ENCODE measurements at places on chromosomes 6 and 20.
A peak's percentile ranks its signal among the peaks of the same experiment; 100 is the strongest.

- DNase-seq, result peak; percentile 59
These were observed at the start of gene ZNF391 for GRCh38 chr6:27388293-27389197. ZNF391 (plus strand) TSS chr6:27388759; CDS start chr6:27400371, 11,612 bp downstream.

DNA sequence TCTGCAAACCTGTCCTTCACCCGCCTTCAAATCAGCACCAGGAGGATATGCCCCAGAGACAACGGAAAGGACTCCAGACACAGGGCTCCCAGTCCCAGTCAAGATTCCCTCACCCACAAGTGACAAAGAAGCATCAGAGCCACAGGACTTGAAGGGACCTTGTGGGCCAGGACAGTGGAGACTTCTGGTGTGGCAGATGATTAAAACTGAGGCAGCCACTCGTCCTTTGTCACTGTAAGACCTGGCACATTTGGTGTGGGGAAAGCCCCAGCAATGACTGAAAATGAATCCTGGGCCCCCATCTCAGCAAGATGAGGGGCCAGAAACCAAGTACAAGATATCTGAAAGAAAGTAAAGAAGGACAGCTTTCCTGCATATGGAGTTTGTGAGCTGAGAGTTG is 15.6 kb upstream of the GMPR start:
- DNase-seq, result no peak

DNA sequence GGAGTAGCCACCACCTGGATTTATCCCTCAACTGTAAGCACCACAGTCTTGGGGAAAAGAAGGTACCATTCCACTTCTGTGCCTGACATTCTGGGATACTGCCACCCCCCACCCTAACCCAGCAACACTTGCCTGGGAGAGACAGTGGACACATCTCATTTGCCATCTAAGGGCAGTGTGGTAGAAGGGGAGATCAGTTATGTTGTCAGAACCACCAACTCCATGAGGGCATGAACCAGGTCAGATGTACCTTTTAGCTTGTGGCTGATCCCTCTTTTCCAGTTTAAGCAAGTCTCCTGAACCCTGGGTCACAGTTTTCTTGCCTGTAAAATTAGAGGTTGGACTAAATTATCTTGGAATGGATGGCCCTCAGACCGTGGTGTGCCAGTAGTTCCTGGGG is 165.5 kb downstream of the SCP2D1 start:
- no peak for DNase-seq

- no peak for DNase-seq
These were observed 55.1 kb downstream of the KIAA0408 start for GRCh38 chr6:127404133-127404532.

- DNase-seq, result no peak
These were observed 152.4 kb upstream of the MAN1A1 start for GRCh38 chr6:119501798-119502483.

DNA sequence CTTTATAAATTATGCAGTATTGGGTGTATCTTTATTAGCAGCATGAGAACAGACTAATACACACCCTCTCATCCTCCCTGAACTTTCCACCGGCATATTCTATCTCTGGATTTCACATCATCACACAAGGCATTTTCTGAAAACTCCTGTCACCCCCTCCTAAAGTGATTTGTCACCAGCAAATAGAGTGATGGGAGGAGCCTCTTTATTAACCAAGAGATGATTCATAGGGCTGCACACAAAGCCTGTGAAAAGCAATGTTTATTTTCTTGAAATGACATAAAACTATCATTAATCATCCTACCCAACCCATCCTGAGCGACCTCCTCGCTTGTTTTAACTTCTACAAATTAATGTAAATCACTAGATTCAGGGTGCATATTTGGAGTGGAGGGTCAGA is 394.7 kb upstream of the SULF2 start:
- DNase-seq, result no peak

GRCh38 chr6:55009131-55009530 is 162.6 kb downstream of the FAM83B start:
- no peak for DNase-seq

GRCh38 chr20:21289651-21290050 is 13.5 kb upstream of the XRN2 start:
- DNase-seq, result no peak

- no peak for DNase-seq
These were observed 52.2 kb downstream of the CDC40 start for GRCh38 chr6:110232450-110232849.

DNA sequence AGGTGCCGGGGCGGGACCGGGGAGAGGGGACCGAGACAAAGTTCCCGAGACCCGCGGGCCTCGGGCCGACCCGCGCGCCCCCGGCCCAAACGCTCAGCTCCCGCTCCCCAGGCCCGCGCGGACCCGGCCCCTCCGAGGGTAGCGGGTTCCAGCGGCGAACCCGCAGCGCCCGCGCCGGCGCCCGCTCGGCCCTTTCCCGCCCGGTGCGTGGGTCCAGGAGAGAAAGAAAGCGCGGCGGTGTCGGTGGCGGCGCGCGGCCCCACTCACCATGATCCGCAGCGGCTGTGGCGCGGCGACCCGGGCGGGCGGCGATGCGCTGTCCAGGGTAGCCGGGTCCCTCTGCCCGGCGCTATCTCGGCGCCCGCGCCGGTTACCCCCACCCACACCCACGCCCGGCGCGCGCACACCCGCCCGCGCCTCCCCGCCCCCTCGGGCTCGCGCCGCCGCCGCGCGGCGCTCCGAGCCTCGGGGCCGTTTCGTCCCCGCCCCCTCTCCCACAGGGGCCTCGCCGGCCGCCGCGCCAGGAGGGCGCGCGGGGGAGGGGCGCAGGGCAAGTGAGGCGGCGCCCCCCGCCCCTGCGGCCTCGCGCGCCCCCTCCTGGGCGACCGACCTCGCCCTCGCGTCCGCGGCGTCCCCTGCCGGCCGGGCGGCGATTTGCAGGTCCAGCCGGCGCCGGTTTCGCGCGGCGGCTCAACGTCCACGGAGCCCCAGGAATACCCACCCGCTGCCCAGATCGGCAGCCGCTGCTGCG is at the start of gene ELOVL2:
Gene ELOVL2, minus strand, starts transcription at position 345 of the 751 bp plus-strand sequence. Its CDS starts 75 bp downstream, at position 270.
- DNase-seq, result no peak

- no peak for DNase-seq
These were observed 522.4 kb downstream of the HDGFL1 start for GRCh38 chr6:23091795-23092194.

- DNase-seq, result no peak
These were observed 6.1 kb upstream of the ULBP2 start for GRCh38 chr6:149935668-149936067.

GRCh38 chr6:56372406-56372995 is 125.1 kb upstream of the COL21A1 start:
- DNase-seq, result no peak

- no peak for DNase-seq
These were observed 74.2 kb downstream of the IRF4 start for GRCh38 chr6:465531-466348.
